ENCODE measurements at places on chromosomes 3 and 15.

GRCh38 chr15:77800305-77800704 lies 167.6 kb upstream of the LINGO1 start:
- no peak for DNase-seq

DNA sequence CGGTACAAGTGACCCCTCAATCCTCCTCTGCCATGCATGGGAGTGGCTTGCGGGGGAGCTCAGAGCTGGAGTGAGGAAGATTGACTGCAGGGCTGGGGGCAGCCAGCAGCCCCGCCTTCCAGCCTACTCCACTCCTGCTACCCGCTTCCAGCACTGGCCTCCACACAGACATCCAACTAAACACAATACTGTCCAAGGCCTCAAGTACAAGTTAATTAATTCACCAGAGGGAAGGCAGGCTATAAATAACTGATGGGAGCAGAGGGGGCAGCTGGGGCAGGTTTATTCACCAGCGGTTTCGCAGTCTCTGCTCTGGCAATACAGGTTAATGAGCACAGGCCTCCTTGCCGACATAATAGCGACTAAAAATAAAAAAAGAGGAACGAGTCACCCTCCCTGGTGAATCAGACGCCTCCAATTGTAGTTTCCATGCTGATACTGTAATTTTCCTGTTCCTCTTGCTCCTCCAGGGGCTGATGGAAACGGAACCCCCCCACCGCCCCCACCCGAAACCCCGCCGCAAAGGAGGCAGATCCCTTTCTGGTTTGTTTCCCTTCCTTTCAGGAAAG lies 166.4 kb upstream of the TLE3 start:
- no peak for DNase-seq

DNA sequence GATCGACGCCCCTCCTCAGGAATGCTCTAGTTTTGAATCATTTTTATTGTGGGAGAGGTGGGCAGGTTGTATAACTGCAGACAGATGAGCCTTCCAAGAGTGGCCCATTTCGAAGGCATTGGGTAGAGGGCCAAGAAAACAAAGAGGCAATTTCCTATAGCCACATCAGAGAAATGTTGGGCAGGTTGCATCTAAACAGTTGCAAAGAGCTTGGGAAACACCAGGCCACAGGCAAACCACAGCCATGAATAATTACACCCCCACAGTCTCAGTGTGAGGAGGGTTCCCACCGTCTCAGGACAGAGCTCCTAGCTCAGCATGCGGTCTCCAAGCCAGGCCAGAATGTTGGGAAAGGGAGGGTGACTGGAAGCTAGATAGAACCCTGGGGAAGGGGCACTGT lies 257.3 kb downstream of the ABHD5 start:
- no peak for DNase-seq

GRCh38 chr3:161233557-161233956 lies 12.4 kb downstream of the NMD3 start:
- DNase-seq = no peak

DNA sequence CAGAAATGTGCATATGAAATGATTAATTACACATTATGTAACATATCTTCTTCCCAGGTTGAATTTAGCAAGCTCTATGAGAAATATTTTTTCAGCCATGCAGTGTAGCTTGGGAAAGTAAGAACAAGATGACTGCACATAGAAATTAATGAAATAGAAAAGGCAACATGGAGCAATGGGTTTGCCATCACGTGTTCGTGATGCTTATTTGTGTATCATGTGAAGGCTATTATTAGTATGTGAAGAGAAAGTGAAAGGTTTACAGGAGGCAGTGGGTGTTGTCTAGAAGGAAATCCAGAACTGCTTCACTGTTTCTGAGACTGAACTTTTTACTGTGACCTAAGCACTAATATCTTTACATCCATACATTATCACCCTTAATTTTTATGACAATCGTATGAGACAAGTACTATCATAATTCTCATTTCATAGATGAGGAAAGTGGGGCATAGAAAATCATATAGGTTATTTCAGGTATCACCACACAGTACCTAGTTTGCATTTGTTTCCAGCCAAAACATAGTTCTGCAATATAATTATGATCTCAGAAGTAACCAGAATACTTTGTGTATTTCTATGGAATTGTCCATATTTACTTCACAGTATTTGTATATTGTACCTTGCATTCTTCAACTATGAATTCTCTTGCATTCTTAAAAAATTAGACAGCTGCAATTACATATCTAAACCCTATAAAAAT lies 14.9 kb downstream of the SERPINI1 start:
- DNase-seq = peak; percentile 26

GRCh38 chr15:74438721-74439316 lies 5.1 kb upstream of the SEMA7A start:
- DNase-seq = peak; percentile 82

DNA sequence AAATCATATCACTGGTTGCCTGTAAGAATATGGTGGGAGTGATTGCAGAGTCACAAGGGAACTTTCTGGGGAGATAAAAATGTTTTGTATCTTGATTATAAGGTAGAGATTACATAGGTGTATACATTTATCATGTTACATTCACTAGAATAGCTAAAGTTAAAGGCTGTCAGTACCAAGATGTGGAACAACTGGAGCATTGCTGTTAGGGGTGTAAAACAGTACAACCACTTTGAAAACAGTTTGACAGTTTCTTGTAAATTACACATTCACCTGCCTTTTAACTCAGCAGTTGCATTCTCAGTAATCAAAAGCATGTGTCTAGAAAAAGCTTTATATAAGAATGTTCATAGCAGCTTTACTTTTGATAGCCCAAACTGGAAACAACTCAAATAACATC lies 27.6 kb downstream of the RASA2 start:
- no peak for DNase-seq

DNA sequence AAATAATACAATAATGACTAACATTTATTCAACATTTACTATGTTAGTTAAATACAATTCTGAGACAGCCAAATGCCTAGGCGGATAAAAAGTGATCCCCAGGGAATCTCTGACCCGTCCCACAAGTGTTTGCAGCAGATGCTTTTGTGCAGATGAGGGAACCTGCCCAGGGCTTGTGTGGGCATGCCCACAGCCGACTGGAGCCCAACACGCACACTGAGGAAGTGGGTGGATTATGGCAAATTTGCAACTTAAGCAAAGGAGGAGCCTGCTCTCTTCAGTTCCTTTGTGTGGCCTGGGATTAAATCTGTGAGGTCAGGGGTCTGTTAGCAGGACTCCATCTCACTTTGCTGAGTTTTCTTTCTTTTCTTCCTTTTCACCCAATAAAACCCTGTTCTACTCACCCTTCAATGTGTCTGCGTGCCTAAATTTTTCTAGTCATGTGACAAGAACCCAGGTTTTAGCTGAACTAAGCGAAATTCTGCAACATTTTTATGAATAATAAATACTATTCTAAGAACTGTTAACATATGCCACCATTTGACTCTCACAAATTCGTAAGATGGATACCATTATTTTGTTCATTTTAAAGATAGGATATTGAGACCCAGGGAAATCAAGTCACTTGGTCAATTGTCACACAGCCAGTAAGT lies 13.9 kb upstream of the RTP1 start:
- DNase-seq = peak; percentile 17

- no peak for DNase-seq
These were observed 14.7 kb downstream of the SKIC8 start for GRCh38 chr15:78284758-78285157.

GRCh38 chr15:77826006-77826695 lies 193.4 kb upstream of the LINGO1 start:
- no peak for DNase-seq

DNA sequence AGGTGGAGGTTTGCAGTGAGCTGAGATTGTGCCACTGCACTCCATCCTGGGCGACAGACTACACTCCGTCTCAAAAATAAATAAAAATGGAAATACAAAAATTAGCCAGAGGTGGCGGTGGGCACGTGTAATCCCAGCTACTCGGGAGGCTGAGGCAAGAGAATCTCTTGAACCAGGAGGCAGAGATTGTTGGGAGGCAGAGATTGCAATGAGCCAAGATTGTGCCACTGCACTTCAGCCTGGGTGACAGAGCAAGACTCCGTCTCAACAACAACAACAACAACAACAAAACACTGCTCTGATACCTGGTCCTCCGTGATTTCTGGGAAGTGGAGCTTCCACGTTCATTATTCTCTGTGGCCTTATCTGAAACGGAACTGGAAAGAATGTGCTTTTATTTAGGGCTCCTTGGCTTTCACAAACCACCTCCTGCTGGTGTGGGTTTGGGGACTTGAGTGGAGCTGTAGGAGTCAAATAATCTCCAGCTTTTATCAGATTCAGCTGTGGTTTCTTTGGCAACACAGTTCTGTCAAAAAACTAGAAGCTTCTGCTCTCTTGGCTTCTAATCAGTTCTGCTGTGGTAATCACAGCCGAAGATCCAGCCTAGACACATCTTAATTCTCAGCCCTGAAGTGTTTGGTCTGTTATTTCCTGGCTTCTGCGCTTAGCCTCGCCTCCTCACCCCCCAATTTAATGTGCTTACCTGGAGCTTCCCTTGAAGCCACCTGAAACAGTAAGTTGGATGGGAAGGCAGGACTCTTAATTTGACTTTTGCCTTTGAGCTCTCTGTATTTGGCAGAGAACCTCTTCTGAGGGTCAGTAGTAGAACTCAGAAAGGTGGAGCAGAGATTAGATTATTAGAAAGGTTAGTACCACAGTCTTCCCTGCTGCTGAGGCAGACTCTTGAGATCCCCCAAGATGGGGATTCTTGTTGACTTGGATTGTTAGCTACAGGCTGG lies 21.4 kb downstream of the IRAK2 start:
- peak; percentile 39 for DNase-seq

DNA sequence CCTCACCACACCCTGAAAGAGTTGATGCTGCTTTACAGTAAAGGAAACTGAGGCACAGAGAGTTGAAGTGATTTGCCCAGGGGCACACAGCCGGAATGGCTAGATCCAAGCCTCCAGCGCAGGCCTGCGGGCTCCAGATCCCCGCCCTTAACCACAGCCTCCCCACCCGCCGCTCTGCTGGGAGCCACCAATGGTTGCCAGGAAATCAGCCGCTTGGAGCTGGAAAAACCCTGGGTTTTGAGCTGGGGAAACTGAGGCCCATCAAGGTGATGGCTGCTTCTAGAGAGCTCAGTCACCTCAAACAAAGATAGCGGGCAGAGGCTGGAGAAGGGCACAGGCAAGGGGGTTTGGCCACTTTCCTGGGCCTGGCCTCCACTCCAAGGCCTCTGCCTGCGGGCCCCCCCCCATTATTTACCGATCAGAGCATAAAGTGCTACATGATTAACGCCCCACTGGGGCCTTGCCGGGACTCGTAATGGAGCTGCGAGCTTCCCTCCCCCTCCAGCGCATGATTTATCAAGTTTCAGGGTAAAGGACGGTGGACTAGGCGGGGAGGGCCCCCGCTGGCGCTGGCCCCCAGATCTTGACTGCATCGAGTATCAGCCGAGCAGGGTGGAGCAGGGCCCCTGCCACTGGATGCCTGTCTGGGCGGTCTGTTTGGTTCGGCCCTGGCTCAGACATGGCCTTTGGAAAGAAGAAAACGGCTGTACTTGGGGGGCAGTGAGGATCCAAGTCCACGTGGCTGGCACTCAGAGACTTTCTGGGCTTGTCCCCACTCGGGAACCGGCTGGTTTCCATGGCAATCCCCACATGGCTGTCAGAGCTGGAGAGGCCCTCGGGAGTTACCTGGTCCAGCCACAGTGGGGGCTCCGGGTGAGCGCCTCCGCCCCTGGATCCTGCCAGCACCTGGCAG lies 9.1 kb downstream of the PLXND1 start:
- DNase-seq = no peak

Data from activated CD4-positive, alpha-beta T cell treated with anti-CD3 and anti-CD28 coated beads, Interleukin-2, amount 10 ng/mL, durations not matched to agents 7 days and 5 days (primary cell).